ENCODE measurements at places on chromosomes 6 and 20.
A peak's percentile ranks its signal among the peaks of the same experiment; 100 is the strongest.

DNA sequence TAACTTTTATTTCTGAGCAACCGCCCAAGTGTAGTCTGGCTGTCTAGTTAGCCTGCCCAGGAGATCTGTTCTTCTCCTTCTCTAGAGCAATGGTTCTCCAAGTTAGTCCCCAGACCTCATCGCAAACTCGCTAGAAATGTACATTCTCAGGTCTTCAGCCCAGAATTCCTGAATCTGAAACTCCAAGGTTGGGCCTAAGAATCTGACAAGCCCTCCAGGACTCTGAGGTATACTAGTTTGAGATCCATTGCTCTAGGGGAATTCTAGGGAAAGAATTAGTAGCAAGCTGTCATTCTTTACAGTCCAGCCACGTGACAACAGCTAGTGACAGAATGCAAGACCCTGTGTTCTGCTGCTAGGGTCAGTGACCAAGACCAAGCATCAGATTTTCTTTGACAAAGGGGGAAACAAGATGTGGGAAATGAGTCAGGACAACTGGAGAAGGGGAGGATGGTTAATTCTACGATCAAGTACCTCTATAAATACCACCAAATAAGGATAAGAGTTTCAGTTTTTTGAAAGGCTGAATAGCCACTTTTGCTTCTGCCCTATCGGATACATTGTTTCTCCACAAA, 5.8 kb downstream of the UBE2V1 start:
- peaks cover 60% of the 10 kb centered on the region for H3K4me1 ChIP-seq
- DNase-seq = no peak
- no peak overlapping the region for H3K4me3 ChIP-seq
- H3K36me3 ChIP-seq = peaks cover 32% of the 10 kb centered on the region

DNA sequence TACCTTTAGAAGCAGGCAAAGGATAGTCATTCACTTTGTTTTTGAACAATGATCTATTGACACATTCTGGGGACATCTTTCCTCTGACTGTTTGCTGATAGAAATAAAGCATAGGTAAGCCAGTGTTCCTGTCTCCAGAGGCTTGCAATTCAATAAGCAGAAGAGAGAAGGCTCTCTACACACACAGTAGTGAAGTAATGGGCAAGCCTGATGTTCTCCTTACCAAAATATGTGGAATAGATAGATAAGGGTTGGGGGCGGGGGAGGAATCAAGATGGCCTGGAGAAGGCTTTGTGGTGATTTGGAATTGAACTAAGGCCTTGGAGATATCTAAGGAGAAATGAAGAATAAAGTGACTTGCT, 27.3 kb downstream of the PAQR8 start:
- H3K4me1 ChIP-seq = peaks cover 26% of the 10 kb centered on the region
- H3K27ac ChIP-seq = peak overlapping the region; percentile 76
- H3K27me3 ChIP-seq = no peaks in the 10 kb centered on the region

DNA sequence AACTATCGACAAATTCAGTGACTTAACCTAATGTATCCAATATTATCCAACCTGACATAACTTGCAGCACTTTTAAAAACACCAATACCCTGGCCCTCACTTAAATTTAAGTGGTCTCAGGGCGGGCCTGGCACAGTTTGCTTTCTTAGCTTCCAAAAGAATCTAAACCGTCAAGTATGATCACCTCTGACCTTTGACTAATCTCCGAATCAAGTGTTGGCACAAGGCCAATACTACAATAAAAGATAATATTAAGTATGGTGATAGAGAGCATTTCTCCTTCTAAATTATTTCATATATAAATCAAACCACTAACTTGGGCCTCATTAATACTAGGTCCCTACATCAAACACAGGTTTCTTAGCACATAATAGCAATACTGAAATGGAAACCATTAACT, 153.0 kb downstream of the PTPRK start:
- H3K27me3 ChIP-seq = no peaks in the 10 kb centered on the region
- no peak overlapping the region for H3K4me3 ChIP-seq
- H3K36me3 ChIP-seq = no peaks in the 10 kb centered on the region
- no peak for DNase-seq

DNA sequence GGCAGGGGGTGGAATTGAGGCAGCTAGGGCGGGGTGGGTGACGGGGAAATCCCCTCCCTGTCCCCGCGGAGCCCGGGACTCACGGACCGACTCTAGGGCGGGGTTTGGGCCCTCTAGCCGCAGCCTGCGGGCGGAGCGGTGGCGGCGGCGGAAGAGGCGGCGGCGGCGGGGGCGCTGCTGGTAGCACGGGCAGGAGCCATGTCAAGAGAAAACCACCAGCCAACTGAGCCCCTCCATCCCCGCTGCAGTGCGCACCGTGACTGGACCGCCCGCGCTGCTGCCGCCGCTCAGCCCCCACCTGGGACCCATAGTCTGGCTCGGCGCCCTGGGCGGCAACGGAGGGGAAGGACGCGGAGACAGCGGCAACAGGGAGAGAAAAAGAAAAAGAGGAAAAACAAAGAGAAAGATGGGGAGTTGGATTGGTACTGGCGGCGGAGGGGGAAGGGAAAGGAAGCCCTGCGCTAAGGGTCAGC, 1.2 kb upstream of the C6orf62 start:
- H3K27ac ChIP-seq = peak overlapping the region; percentile 100
- peak; percentile 54 for DNase-seq
- peaks cover 66% of the 10 kb centered on the region for H3K36me3 ChIP-seq
- peaks cover 8% of the 10 kb centered on the region for H3K4me1 ChIP-seq
- no peaks in the 10 kb centered on the region for H3K27me3 ChIP-seq

DNA sequence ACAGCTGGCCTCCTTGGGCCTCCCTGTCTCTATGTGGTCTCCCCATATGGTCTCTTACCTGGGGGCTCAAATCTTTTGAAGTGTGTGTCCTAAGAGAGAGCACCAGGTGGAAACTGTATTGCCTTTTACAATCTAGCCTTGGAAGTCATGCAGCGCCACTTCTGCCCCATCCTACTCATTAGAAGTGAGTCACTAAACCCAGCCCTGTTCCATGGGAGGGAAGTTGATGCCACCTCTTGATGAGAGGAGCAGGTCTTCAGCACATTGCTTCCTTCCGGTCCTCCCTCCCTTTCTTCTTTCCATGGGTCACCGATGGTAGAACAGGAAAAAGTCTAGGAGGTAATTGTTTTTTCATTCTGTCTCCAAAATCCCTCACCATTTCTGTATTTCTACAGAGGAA, 156.3 kb downstream of the FOXA2 start:
- no peaks in the 10 kb centered on the region for H3K27me3 ChIP-seq
- peaks cover 5% of the 10 kb centered on the region for H3K4me1 ChIP-seq
- no peak for DNase-seq
- no peaks in the 10 kb centered on the region for H3K36me3 ChIP-seq
- H3K4me3 ChIP-seq = no peak overlapping the region

GRCh38 chr20:23090878-23091277, 4.8 kb upstream of the CD93 start:
- H3K27me3 ChIP-seq = no peaks in the 10 kb centered on the region
- H3K4me3 ChIP-seq = no peak overlapping the region

DNA sequence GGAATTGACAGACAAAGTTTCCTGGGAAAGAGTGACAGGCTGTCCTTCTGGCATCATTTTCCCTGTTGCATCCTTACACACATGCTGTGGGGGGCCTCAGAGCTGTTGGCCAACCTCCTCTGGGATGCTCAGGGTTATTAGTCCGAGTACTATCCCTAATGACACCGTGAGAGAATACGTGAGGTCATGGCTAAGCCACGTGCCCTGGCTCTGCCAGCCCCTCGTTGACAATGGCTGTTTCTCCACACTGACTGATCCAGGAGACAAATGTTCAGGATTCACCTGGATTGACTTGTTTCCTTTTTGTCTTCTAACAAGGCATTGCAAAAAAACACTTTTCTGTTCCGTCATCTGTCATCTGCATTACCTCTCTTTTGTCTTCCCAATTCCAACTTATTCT, 604.6 kb downstream of the TFAP2A start:
- no peaks in the 10 kb centered on the region for H3K27me3 ChIP-seq
- DNase-seq = no peak
- H3K4me3 ChIP-seq = no peak overlapping the region
- no peaks in the 10 kb centered on the region for H3K4me1 ChIP-seq
- no peak overlapping the region for H3K27ac ChIP-seq

- peaks cover 7% of the 10 kb centered on the region for H3K4me1 ChIP-seq
- DNase-seq = peak; percentile 90
- peaks cover 5% of the 10 kb centered on the region for H3K36me3 ChIP-seq
- no peak overlapping the region for H3K27ac ChIP-seq
- H3K27me3 ChIP-seq = no peaks in the 10 kb centered on the region
Observed at GRCh38 chr20:62838128-62838891, 21.5 kb downstream of the COL9A3 start.

- H3K27me3 ChIP-seq = no peaks in the 10 kb centered on the region
- no peak overlapping the region for H3K4me3 ChIP-seq
- H3K27ac ChIP-seq = no peak overlapping the region
- H3K4me1 ChIP-seq = peaks cover 6% of the 10 kb centered on the region
- no peak for DNase-seq
Observed at GRCh38 chr20:9066191-9066590, 2.7 kb upstream of the PLCB4 start.

DNA sequence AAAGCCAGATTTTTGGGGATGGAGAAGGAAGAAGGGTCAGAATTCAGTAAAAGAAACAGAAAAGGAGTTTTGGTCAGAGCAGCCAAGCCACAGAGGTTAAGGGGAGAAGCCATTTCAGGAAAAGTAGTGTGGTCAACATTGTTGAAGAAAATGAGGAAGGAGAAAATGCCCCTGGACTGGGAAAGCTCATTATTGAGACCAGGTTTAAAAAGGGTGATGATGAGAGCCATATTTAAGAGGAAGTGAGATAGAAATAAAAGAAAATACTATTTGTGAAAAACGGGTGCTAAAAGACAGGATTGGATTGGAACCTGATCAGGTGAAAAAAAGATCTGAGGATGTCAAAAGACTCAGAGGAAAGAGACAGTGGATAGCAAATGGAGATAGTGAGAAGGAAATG, 75.8 kb downstream of the CEP162 start:
- peak overlapping the region; percentile 81 for H3K27ac ChIP-seq
- peaks cover 23% of the 10 kb centered on the region for H3K36me3 ChIP-seq
- H3K4me3 ChIP-seq = no peak overlapping the region

DNA sequence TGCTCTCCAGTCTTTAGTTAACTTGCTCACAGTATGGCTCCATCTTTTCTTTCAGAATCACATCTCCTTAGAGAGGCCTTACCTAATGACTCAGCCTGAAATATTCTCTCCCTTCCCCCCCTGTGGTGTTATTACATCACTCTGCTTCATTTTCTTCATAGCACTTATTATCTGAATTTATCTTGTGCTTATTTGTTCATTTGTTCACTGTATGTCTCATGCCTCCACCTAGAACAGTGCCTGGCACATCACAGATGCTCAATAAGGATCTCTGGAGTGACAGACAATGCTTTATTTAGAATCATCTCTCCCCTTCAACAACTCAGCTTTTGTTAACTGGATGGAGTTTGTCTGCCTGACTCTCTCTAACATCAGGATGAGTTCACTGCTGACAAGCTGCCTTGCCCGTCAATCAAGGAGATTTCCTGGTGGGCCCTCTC, 96.6 kb upstream of the MAN1A1 start:
- H3K36me3 ChIP-seq = no peaks in the 10 kb centered on the region
- peak; percentile 65 for DNase-seq
- H3K4me1 ChIP-seq = peaks cover 25% of the 10 kb centered on the region
- H3K27me3 ChIP-seq = no peaks in the 10 kb centered on the region

DNA sequence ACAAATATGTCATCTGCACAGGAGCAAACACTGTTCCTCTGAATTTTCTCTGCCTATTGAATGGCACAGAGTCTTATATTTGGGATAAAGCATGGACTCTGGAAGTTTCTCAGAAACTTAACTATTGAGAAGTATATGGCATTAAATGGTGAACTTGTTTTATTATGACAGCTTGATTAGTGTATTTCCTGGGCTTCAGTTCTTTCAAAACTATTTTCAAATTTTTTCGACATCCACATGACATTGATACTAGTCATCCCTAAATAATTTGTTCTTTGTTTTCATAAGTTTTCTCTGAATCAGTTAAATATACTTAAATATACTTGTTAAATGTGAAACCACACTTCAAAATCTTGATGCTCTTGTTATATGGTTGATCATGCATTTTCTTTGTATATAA, 144.0 kb upstream of the TSHZ2 start:
- H3K4me1 ChIP-seq = no peaks in the 10 kb centered on the region
- H3K27me3 ChIP-seq = peaks cover 10% of the 10 kb centered on the region
- no peak overlapping the region for H3K4me3 ChIP-seq

DNA sequence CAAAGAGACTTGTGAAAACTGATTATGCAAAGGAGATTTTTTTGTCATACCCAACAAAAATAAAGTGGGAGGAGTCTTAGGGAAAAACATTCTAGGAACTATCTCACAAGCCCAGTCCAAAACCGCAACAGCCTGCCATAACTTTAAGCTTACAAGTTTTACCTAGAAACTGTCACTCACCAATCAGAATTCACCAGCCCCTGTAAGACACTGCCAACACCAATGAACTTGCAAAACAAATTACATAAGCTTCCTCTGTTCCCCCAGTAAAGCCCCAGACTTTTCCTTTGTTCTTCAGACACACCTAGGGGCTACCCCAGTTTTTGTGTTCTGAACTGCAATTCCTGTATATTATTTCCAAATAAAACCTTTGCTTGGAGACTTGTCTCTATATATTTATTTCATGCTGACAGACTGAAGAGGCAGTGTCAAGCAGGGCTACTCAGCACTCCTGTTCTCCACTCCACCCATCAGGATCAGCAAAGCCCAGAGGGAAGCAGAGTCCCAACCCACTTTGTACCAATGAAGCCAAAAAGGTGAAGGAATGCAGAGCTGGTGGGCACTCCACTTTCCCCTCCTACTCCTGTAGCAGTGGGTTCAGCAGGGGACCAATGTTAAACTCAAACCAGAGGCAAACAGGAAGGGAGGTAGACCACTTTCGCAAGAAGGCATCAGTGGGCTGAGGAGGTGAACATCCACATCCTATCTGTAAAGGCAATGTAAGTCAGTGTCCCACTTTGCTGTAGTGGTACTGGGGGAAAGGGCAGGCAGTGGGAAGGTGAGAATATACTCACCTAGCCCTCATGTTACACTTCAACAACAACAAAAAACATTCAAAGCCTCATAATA, 142.5 kb upstream of the RUNX2 start:
- no peak for DNase-seq
- no peak overlapping the region for H3K27ac ChIP-seq
- H3K36me3 ChIP-seq = no peaks in the 10 kb centered on the region
- peaks cover 15% of the 10 kb centered on the region for H3K4me1 ChIP-seq
- H3K27me3 ChIP-seq = no peaks in the 10 kb centered on the region

DNA sequence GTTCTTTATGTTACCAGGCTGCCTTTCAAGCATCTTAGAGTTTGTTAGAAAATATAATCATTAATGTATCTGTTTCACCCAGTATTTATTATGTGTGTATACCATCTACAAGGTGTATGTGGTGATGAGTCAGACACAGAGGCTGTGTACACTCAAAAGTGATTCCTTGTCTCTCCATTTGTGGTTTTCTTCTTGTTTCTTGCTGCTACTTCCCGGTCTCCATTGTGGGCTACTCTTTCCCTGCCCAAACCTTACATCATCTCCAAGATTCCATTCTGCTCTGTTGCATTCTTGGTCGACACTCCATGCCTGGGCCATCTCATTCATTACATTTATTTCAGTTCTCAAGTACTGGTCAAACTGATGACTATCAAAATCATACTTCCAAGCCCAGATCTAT, 182.2 kb upstream of the STXBP5 start:
- no peak overlapping the region for H3K4me3 ChIP-seq
- peaks cover 10% of the 10 kb centered on the region for H3K4me1 ChIP-seq
- peak overlapping the region; percentile 32 for H3K27ac ChIP-seq
- H3K36me3 ChIP-seq = no peaks in the 10 kb centered on the region

All from MCF 10A (cell line).